ENCODE measurements at places on chromosomes 5 and 9.

DNA sequence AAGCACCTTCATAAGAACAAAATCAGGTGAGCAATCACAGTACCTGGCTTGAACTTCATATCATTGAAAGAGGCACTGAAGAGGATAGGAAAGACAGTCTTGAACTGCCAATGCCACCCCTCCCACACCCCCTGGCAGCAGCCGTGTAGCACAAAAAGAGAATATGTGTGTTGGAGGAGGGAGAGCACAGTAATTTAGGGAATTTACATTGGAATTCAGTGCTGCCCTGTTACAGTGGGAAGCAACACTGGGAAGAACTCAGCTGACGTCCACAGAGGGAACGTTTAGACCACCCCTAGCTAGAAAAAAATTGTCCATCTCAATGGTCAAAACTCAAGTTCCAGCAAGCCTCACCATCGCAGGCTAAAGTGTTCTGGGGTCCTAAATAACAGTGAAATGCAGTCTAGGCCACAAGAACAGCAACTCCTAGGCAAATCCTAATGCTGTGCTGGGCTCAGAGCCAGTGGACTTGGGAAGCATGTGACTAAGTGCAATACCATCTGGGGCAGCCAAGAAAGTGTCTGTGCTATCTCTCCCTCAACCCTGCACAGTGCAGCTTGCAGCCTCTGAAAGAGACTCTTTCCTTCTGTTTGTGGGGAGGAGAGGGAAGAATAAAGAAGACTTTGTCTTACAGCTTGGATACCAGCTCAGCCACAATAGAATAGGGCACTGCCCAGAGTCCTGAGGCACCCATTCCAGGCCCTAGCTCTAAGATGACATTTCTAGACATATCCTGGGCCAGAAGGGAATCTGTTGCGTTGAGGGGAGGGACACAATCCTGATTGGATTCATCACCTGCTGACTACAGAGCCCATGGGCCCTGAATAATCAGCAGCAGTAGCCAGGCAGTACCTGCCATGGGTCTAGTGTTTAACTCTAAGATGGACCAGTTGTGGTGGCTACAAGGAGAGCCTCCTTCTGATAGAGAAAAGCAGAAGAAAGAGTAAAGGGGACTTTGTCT lies 62.1 kb upstream of the VLDLR start:
- no peak for DNase-seq

GRCh38 chr5:135398160-135398854 lies 724 bp downstream of the MACROH2A1 start:
- peak; percentile 77 for DNase-seq

DNA sequence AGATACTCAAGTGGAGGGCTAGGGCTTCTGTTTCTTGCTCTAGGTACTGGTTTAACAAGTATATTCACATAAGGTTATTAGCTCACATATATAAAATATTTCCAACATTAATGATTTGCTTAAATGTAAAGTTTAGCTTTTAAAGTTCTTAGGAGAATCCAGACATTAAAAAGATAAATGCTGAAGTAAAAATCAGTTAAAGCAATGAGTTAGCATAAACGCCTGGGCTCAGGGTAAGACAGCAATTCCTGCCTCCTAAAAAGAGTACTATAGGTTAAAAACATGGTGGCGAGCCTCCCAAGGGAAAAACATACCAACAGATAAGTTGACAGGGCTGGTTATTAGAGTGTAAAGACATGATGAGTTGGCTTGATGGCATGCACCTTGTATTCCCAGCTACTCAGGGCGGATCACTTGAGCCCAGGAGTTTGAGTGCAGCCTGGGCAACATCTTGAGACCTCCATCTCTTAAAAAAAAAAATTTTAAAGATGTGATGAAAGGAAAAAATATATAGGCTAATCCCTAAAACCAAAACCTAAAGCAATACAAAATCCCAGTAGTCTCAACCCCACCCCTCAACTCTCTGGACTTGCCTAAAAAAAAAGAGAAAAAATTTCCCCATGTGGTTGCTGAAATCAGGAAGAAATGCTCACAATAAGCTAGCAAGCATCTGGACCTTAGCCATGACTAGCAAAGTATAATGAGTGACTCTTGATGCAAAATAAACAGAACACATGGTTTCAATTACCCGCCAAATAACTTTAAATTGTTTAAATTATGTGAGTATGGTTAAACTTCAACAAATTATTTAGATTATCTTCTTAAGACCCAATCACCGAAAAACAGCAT lies 3.6 kb downstream of the GOLPH3 start:
- no peak for DNase-seq

DNA sequence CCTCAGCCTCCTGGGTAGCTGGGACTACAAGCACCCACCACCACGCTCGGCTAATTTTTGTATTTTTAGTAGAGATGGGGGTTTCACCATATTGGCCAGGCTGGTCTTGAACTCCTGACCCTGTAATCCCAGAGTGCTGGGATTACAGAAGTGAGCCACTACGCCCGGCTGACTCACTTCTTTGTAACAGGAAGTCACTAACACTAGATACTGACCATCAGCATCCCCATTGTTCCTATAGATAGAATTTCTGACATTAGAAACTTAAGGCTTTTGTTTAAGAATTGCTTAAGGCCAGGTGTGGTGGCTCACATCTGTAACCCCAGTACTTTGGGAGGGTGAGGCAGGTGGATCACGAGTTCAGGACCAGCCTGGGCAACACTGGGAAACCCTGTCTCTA lies 42.2 kb downstream of the LEAP2 start:
- DNase-seq: no peak

- no peak for DNase-seq
Observed at GRCh38 chr5:149711338-149711737, 18.8 kb upstream of the PPARGC1B start.

DNA sequence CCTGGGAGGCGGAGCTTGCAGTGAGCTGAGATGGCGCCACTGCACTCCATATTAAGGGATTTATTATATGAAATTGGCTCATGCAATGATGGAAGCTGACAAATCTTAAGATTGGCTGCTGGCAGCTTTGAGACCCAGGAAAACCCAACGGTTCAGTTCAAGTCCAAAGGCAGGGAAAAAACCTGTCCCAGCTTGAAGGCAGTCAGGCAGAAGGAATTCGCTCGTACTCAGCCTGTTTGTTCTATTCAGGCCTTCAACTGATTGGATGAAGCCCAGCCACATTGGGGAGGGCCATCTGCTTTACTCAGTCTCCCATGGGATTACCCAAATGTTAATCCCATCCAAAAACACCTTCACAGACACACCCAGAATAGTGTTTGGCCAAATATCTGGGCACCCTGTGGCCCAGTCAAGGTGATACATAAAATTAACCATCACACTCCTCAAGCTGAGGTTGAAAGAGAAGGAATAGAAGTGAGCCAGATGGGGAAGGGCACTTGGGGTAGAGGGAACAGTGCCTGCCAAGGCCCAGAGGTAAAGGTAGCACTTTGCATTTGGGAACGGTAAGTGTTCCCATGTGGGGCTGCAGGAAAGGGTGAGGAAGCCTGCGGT lies 8.5 kb upstream of the ORM1 start:
- DNase-seq: no peak

- DNase-seq: peak; percentile 74
Observed at GRCh38 chr9:136808075-136808805, 492 bp downstream of the RABL6 start.

DNA sequence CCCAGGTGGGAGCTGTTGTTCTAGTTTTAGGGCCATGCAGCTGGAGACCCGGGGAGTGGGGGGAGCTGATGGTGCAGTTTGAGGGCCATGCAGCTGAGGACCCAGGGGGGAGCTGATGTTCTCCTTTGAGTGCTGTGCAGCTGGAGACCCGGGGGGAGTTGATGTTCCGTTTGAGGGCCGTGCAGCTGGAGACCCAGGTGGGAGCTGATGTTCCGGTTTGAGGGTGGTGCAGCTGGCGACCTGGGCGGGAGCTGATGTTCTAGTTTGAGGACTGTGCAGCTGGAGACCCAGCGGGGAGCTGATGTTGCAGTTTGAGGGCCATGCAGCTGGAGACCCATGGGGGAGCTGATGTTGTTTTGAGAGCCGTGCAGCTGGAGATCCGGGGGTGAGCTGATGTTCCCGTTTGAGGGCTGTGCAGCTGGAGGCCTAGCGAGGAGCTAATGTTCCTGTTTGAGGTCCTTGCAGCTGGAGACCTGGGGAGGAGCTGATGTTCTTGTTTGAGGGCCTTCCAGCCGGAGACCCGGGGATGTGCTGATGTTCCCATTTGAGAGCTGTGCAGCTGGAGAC lies 14.6 kb downstream of the PDCD6 start:
- peak; percentile 34 for DNase-seq

Measured in Karpas-422 (cell line).